ENCODE measurements at places on chromosomes 7 and 10.

DNA sequence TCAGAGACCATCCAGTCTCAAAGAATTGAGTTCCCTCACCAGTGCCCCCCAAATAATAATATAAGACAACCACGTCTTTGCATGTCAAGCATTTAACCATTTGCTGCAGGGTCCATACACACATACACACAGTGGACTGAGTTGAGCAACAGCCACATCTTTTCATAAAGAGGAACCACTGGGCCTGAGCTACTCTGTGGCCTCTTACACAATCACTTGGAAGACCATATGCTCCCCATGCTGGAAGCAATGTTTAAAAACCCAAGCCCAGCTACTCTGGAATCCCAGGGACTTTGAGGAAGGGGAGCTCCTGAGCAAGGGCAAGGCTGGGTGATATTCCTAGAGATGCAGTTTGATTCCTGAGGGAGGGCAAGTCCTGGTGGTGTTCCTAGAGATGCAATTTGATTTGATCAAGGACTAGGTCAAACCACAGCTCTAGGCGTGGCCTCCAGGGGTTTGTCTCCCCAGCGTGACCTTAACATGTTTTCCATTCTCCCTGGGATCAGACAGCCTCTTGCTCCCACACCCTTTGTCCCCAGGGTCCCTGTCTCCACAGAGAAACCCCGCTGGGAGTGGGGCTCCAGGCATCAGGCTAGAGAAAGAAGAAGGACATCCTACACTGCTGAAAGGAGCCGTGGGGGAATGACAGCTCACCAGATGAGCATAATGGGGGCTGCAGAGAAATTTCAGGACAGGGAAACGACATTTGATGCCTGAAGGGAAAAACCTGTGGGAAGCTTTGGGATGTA lies 376.2 kb upstream of the MGMT start:
- DNase-seq = no peak

DNA sequence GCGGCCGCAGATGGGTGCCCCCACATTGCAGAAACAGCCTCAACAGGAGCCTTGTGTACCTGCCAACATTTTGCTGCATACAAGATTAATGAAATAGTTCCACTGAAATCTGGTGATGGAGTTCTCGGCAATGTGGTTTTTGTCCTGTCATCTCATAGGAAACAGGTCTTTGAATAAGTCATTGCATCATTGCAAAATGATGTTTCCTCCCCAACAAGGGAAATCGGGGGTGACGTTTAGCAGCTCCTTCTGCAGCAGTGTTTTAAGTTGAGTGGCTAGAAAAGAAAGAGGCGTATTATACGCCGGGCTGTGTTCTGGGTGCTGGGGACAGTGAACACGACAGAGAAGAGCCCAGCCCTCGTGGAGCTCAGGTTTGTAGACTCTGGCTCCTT lies 177.0 kb downstream of the PRKAG2 start:
- no peak for DNase-seq

- no peak for DNase-seq
Observed at GRCh38 chr10:31836569-31837406, 91.8 kb downstream of the ARHGAP12 start.

DNA sequence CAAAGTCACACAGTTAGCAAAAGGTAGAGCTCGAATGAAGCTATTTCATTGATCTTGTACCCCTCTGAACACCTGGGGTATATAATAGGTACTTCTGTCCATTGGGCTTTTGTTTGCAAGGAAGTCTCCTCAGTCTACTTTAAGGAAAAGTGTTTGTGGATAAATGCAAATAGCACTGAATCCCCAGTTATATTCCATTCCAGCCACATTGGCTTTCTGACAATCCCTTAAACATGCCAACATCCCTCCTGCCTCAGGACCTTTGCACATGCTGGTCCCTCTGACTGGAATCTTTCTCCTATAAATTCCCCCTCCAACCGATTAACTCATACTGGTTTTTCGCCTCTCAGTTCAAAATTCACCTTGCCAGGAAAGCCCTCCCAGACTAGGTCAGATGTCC lies 17.1 kb downstream of the DUSP5 start:
- no peak for DNase-seq

DNA sequence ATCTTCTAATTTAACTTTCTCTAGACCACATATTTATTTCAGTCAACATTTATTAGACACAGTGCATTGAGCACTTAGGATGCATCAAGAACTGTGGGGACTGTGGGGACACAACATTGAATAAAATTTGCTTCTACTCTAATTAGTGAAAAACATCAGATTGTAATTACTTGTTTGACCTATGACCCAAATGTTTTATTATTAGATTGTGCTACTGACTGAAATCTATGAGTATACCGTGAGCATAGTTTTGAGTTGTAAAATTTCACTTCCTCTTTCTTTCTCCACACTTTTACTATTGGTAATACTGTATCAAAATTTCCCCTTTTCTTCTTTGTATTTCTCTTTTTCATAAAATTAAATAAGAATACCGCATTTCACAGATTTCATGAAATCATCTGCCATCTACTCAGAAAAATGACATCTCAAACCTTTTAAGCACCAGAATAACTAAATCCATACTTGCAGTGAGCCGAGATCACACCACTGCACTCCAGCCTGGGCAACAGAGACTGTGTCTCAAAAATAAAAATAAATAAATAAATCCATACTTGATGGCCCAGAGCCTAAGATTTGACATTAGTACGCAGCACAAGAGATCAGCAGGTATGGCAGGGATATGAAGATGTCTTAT lies 25.4 kb upstream of the INPP5F start:
- no peak for DNase-seq

- DNase-seq = no peak
Observed at GRCh38 chr10:58028597-58029366, 238.9 kb downstream of the IPMK start.

DNA sequence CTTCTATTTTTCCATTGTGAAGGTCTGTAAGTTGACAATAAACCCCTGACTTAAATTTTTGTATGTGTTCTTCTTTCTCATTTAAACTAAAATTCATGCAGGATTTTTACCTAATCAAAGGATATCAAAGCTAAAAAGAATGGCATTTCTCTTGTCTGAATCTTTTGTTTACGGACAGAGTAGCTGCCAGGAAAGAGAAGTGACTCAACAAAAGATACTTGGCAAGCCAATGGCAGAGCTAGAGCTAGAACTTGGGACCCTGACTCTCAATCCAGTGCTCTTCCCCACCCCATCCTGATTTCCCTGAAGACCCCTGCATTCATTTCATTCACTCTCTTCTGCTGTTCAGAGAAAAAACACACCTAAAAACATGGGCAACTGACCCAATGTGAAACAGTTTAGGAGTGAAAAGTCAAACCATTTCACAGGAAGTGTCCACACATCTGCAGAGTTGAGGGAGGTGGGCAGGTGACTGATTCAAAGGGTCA lies 40.2 kb upstream of the PDLIM1 start:
- DNase-seq = no peak

- no peak for DNase-seq
Observed at GRCh38 chr7:7127773-7128172, 54.6 kb upstream of the C1GALT1 start.

- DNase-seq = no peak
Observed at GRCh38 chr10:119166118-119166500, 595 bp upstream of the SFXN4 start.

DNA sequence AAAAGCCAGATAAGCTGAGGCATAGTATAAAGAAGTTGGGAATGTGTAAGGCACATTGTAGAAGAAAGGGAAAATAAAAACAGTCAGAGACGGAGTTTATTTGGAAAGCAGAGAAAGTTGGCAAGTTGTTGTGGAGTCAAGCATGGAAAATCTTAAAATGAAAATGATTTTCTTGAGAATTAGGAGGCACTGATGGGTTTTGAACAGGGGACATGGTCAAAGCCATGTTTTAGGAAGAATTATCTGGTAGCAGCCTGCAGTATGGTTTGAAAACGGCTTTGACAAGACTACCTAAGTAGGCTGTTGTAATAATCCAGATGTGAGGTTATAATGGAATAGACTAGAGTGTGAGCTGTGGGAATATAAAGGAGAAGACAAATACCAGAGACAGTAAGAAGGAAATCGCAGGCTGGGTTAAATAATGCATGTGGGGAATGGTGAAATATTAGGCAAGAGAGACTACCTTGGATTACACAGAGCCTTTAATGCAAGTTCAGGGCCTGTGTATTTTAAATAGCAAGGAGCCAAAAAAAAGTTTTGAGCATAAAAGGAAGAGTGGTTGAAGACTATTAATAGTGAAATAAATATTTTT lies 130.4 kb upstream of the MEOX2 start:
- DNase-seq = no peak

GRCh38 chr7:6448943-6449543 lies 1.3 kb upstream of the DAGLB start:
- DNase-seq = no peak

DNA sequence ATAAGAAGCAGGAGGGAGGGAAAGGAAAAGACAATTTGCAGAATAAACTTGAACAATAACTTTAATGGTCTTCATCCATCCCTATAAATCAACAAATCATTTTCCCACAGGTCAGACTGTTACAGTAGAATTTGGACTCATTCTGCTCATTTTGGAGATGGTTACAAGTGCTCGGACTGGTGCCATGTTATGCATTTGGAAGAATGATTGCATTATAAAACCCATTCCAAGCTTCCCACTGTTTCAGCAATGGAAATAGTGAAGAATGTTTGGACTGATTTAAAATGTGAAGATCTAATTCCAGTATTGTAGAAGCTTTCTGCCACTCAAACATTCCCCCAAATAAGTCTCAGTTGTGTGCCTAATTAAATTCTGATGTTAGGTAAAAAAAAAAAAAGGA lies 99.7 kb upstream of the ZEB1 start:
- no peak for DNase-seq

DNA sequence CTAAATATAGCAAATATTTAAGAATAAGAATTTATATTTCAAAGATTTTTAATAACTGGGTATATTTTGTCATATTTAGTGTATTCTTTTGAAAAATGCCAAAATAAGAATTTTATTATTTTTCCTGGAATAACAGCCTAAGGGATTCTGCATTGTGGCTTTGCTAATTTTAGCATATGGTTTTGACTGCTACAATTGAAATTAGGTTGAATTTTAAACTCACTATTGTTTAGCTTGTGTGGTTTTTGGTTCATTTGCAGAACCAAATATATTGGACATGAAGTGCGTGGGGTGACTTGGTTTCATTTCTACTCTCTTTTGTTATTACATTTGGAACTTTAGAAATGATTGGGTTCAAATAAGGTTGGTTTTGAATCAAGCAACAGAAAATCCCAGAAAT lies 35.5 kb downstream of the ZNF273 start:
- no peak for DNase-seq

- DNase-seq = no peak
Observed at GRCh38 chr7:69839782-69840181, 241.5 kb downstream of the AUTS2 start.

GRCh38 chr7:4190010-4190981 lies 491.8 kb upstream of the FOXK1 start:
- DNase-seq = no peak

GRCh38 chr10:64076322-64076940 lies 555.2 kb downstream of the REEP3 start:
- no peak for DNase-seq

DNA sequence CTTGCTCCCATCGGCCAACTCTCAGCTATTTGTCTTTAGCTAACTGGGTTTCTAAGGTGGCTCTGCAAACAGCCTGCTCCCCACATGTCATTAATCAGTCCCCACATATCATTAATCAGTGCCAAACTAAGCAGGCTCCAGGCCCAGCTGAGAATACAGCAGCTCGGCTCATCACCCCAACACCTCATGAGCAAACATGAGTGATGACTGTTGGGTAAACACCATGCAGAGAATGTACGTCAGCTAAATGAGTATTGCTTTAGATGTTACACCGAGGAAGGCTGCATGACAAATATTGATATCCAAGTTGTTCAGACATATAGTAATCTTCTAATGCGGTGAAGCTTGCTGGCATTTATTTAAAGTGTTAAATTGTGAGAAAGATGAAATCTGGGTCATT lies 187.5 kb upstream of the AOAH start:
- DNase-seq = peak; percentile 73

- no peak for DNase-seq
Observed at GRCh38 chr10:34638406-34639054, 176.6 kb downstream of the PARD3 start.

DNA sequence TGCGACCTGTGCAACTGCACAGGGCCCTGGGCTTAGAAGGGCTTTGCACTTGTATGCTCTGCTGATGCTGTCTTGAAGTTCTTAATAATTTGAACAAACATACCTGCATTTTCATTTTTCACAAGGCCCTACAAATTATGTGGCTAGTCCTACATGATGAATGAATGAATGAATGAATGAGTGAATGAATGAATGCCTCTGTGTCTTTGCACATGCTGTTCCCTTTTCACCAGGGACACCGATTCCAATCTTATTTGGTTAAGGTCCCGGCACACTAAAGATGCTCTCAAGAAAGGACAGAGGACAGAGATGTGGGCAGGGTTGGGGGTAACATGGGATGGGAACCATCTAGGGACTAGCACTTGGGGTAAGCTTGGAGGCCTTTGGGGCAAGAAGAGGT lies 39.4 kb upstream of the CHST3 start:
- DNase-seq = no peak

GRCh38 chr7:46810986-46811385 lies 770.9 kb downstream of the TNS3 start:
- no peak for DNase-seq

- no peak for DNase-seq
Observed at GRCh38 chr7:85765698-85766298, 578.9 kb upstream of the SEMA3D start.

- DNase-seq = no peak
Observed at GRCh38 chr10:108582888-108583287, 1340.4 kb downstream of the XPNPEP1 start.

DNA sequence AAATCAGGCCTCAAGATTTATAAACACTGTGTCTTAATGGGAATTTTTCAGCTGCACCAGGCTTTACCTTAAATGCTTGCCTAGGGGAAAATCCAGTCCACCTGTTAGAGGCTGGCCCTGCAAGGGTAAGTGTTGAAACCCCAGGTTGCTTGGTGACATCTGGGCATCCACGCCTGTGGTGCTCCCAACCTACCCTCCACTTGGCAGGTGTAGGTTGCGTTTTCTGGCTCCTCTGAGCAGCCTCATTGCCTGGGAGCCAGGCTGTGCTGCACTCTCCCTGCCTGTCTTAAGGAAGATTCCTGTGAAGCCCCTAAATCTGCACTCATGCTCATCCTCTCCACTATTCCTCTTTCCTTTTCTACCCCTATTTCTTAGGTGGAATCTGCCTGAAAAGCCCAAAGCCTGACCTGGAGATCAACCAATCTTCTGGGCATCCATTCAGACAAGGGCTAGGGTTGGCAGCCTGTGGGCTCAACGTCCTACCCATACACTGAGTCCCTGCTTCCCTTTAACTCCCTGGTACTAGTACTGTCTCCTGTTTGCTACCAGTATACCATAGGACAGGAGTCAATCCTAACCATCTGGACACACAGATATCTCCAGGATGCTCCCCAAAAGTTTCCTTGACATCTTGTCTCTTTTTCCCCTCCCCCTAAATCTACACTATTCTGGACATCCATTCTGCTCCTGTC lies 150.4 kb downstream of the PDE1C start:
- no peak for DNase-seq

Measured in NCI-H510A (cell line).